ENCODE measurements at places on chromosomes 7 and 10. TPM values are rescaled to one million over a fixed set of nuclear protein-coding genes. Genes with fewer than 3 reads are reported as not detected.
A peak's percentile ranks its signal among the peaks of the same experiment; 100 is the strongest.

- H3K36me3 ChIP-seq, result peaks cover 3% of the 10 kb centered on the region
- no peaks in the 10 kb centered on the region for H3K4me1 ChIP-seq
Observed at GRCh38 chr7:4067476-4067760, 614.7 kb upstream of the FOXK1 start.

- H3K36me3 ChIP-seq, result peaks cover 12% of the 10 kb centered on the region
- H3K27me3 ChIP-seq, result no peaks in the 10 kb centered on the region
- H3K4me1 ChIP-seq, result no peaks in the 10 kb centered on the region
- DNase-seq, result no peak
- H3K4me3 ChIP-seq, result no peak overlapping the region
- H3K27ac ChIP-seq, result no peak overlapping the region
Observed at GRCh38 chr10:110101464-110102144, 93.8 kb downstream of the ADD3 start.

DNA sequence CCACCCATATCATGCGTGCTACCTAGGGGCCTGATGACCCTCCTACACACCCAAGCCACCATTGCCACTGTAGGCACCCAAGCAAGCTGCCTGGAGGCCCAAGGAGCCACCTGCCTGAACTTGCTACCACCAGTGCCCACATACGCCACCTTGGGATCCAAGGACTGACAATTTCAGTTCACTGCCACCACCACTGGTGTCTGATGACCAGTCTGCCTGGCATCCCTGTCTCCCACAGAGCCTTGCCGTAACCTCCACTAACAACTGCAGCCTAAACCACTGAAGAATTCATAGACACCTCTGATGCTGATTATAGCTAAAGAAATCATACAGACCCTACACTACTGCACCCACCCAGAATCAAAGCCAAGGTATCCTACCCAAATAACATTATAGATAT is 58.8 kb downstream of the TMEM178B start:
- H3K27me3 ChIP-seq, result no peaks in the 10 kb centered on the region
- no peak overlapping the region for H3K27ac ChIP-seq
- H3K36me3 ChIP-seq, result no peaks in the 10 kb centered on the region
- no peaks in the 10 kb centered on the region for H3K4me1 ChIP-seq
- no peak for DNase-seq
- H3K4me3 ChIP-seq, result no peak overlapping the region

- no peak overlapping the region for H3K27ac ChIP-seq
- H3K4me3 ChIP-seq, result no peak overlapping the region
- peaks cover 26% of the 10 kb centered on the region for H3K27me3 ChIP-seq
- H3K4me1 ChIP-seq, result no peaks in the 10 kb centered on the region
- peak; percentile 30 for DNase-seq
Observed at GRCh38 chr10:133167693-133168616, 7.9 kb downstream of the KNDC1 start.

DNA sequence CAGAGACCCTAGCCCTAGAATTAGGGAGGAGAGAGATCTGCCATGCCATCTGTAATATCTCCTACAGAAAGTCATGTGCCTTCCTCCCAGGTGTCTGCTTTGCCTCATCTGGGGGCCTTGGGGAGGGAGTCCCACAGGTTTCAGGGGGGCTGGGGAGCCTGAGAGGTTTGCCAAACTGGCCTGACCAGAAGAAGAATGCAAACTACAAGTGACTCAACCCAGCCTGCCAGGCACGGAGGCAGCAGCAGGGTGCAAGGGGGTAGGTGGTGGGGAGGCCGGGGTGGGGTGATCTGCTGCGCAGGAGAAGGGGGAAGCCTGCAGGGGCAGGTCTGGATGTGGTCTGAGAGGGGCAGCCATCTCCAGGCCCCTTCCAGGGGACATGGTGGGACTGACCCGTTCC is 9.6 kb upstream of the TRIM8 start:
- H3K4me3 ChIP-seq, result no peak overlapping the region
- H3K36me3 ChIP-seq, result peaks cover 21% of the 10 kb centered on the region
- no peaks in the 10 kb centered on the region for H3K27me3 ChIP-seq
- peaks cover 27% of the 10 kb centered on the region for H3K4me1 ChIP-seq
- DNase-seq, result no peak
- H3K27ac ChIP-seq, result no peak overlapping the region

GRCh38 chr10:4343873-4344272 is 482.1 kb upstream of the AKR1E2 start:
- no peaks in the 10 kb centered on the region for H3K27me3 ChIP-seq
- no peak overlapping the region for H3K4me3 ChIP-seq

DNA sequence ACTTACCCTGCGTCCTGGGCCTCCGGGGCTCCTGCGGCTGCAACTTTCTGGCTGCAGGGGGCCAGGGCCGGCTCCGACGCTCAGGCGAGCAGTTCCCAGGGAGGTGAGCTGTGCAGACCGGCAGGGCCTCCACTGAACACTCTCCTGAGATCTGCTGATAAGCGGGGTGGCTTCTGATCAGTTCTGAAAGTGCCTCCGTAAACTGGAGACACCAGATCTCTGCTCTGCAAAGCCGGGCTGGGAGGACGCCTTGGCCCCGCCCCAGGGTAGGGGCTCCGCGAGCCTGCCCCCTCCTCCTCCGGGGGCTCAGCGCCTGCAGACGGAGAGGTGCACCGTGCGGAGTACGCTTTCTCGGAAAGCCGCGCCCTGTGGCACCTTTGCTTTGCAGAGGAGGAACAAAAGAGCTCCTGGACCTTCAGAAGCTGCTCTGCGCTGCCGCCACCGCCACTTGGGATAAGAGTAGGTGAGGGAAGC is 141.3 kb upstream of the VKORC1L1 start:
- no peak overlapping the region for H3K27ac ChIP-seq
- H3K4me1 ChIP-seq, result peaks cover 4% of the 10 kb centered on the region
- no peaks in the 10 kb centered on the region for H3K27me3 ChIP-seq
- peaks cover 5% of the 10 kb centered on the region for H3K36me3 ChIP-seq
- DNase-seq, result no peak

GRCh38 chr10:66642217-66642616 is 283.6 kb upstream of the LRRTM3 start:
- DNase-seq, result no peak
- H3K4me1 ChIP-seq, result no peaks in the 10 kb centered on the region
- H3K36me3 ChIP-seq, result no peaks in the 10 kb centered on the region
- no peaks in the 10 kb centered on the region for H3K27me3 ChIP-seq
- no peak overlapping the region for H3K4me3 ChIP-seq

GRCh38 chr7:149529136-149529718 is 31.6 kb upstream of the ZNF746 start:
- DNase-seq, result no peak
- H3K27ac ChIP-seq, result no peak overlapping the region
- H3K4me3 ChIP-seq, result no peak overlapping the region
- H3K27me3 ChIP-seq, result no peaks in the 10 kb centered on the region
- no peaks in the 10 kb centered on the region for H3K36me3 ChIP-seq

- peaks cover 19% of the 10 kb centered on the region for H3K4me1 ChIP-seq
- H3K4me3 ChIP-seq, result no peak overlapping the region
- peaks cover 69% of the 10 kb centered on the region for H3K27me3 ChIP-seq
- no peaks in the 10 kb centered on the region for H3K36me3 ChIP-seq
- no peak overlapping the region for H3K27ac ChIP-seq
- no peak for DNase-seq
Observed at GRCh38 chr7:1645071-1645409, 25.0 kb upstream of the ELFN1 start.

DNA sequence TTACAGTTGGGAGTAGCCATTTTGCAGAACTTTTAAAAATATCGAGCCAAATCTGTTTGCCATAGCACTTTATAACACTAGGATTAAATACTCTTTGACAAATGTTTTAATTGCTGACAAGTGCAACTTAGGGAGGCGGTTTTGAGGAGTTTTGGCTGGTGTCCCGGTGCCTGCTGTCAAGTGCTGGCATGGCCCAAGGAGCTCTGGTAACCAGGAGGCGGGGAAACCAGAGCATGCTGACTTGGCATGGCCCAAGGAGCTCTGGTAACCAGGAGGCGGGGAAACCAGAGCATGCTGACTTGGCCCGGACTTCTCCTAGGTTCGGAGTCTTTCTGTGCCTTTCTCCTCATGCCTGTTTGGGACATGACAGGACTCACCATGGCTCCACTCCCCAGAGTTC is 30.8 kb upstream of the ZNF32 start:
- H3K4me3 ChIP-seq, result no peak overlapping the region
- no peaks in the 10 kb centered on the region for H3K36me3 ChIP-seq
- peaks cover 19% of the 10 kb centered on the region for H3K4me1 ChIP-seq
- no peaks in the 10 kb centered on the region for H3K27me3 ChIP-seq
- no peak overlapping the region for H3K27ac ChIP-seq

- H3K36me3 ChIP-seq, result peaks cover 41% of the 10 kb centered on the region
- H3K27me3 ChIP-seq, result no peaks in the 10 kb centered on the region
- no peak overlapping the region for H3K4me3 ChIP-seq
Observed at GRCh38 chr7:55409482-55410225, 44.5 kb downstream of the LANCL2 start.

GRCh38 chr10:97256356-97256755 is 36.1 kb downstream of the ARHGAP19 start:
- no peak for DNase-seq
- H3K4me3 ChIP-seq, result no peak overlapping the region
- no peaks in the 10 kb centered on the region for H3K4me1 ChIP-seq
- peaks cover 27% of the 10 kb centered on the region for H3K36me3 ChIP-seq
- no peak overlapping the region for H3K27ac ChIP-seq
- H3K27me3 ChIP-seq, result no peaks in the 10 kb centered on the region

GRCh38 chr10:51800725-51801424 is 101.5 kb upstream of the CSTF2T start:
- no peak for DNase-seq
- H3K4me3 ChIP-seq, result no peak overlapping the region
- H3K36me3 ChIP-seq, result no peaks in the 10 kb centered on the region
- no peaks in the 10 kb centered on the region for H3K27me3 ChIP-seq
- no peaks in the 10 kb centered on the region for H3K4me1 ChIP-seq
- no peak overlapping the region for H3K27ac ChIP-seq

- no peak for DNase-seq
- peaks cover 24% of the 10 kb centered on the region for H3K4me1 ChIP-seq
- no peak overlapping the region for H3K27ac ChIP-seq
- no peaks in the 10 kb centered on the region for H3K27me3 ChIP-seq
- no peaks in the 10 kb centered on the region for H3K36me3 ChIP-seq
Observed at GRCh38 chr10:44278837-44279324, 106.0 kb downstream of the CXCL12 start.

DNA sequence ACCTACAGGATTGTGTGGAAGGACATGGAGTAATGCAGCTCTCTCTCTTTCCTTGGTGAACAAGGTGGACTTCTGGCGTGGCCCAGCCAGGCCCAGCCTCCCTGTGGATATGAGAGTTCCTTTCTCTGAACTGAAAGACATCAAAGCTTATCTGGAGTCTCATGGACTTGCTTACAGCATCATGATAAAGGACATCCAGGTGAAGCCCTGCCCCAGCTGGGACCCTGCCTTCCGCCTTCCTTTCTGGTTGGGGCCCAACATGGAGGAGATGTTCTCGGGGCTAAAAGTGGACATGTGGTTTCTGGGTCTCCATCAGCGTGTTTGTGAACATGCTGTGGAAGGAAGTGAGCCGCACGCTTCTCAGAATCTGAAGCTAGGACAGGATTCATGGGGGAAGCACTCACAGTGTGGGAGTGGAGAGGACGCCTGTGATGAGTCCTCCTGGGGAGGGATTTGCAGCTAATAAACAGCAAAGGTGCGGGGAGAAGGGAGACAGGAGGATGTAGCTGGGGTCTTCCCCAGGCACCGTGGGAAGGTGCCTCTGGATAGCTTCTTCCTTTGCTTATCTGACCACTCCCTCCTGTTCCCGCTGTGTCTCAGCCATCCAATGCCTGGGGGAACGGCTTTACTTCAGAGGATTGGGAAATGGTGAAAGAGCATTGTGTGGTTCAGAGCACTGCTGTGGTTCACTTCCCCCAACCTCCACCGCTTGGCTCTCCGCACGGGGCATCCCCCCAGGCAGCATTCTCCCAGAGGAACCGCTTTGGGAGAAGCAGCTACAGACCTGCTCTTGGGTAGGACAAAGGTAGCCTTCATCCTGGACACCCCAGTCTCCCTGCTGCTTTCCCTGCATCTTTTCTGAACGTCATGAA is 5.5 kb downstream of the CPA5 start:
- H3K27me3 ChIP-seq, result no peaks in the 10 kb centered on the region
- no peaks in the 10 kb centered on the region for H3K36me3 ChIP-seq
- H3K4me1 ChIP-seq, result peaks cover 33% of the 10 kb centered on the region
- H3K27ac ChIP-seq, result peak overlapping the region; percentile 67
- no peak overlapping the region for H3K4me3 ChIP-seq
- peak; percentile 72 for DNase-seq

Gene AGBL3
- 0.94 TPM for total RNA-seq

Gene PPP1R17
- total RNA-seq, result not detected

Gene FAM25A
- 699 TPM for total RNA-seq

Gene TAS2R5
- total RNA-seq, result 1.1 TPM

Gene IL2RA
- not detected for total RNA-seq

Gene SNX10
- total RNA-seq, result 5.2 TPM

Gene VGF
- 0.59 TPM for total RNA-seq

Measured in suprapubic skin (tissue), 4 donors.